ENCODE measurements at places on chromosomes 2 and 18.

- no peak for DNase-seq
These were observed 11.6 kb downstream of the PUM2 start for GRCh38 chr2:20339012-20339411.

- no peak for DNase-seq
These were observed 3.9 kb upstream of the TNFRSF11A start for GRCh38 chr18:62321201-62321600.

- DNase-seq, result no peak
These were observed 243.0 kb downstream of the MYCN start for GRCh38 chr2:16183345-16183744.

GRCh38 chr18:6039055-6039454 lies 143.7 kb upstream of the TMEM200C start:
- DNase-seq, result no peak

DNA sequence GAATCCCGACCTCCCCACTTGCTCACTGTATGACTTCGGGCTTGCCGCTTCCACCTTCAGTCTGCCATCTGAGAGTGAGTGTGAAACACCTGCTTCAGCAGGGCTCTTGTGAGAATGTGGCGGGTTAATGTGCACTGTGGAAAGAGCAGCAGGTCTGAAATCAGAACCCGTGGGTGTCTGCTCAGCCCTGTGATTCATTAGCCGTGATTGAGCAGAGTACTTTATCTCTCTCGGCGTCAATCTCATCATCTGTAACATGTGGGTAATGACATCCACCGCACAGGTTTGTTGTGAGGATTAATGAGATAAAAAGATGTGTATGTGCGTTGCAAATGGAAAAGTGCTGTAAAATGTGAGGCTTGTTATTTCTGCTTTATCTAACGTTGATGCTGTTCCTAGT lies 128.6 kb downstream of the LRATD1 start:
- DNase-seq, result peak; percentile 12
